Kidney tubule cell (primary cell): ENCODE measurements at places on chromosomes 6 and 20.

GRCh38 chr6:170575250-170575649 is 9.2 kb downstream of the PDCD2 start:
- no peak for DNase-seq

DNA sequence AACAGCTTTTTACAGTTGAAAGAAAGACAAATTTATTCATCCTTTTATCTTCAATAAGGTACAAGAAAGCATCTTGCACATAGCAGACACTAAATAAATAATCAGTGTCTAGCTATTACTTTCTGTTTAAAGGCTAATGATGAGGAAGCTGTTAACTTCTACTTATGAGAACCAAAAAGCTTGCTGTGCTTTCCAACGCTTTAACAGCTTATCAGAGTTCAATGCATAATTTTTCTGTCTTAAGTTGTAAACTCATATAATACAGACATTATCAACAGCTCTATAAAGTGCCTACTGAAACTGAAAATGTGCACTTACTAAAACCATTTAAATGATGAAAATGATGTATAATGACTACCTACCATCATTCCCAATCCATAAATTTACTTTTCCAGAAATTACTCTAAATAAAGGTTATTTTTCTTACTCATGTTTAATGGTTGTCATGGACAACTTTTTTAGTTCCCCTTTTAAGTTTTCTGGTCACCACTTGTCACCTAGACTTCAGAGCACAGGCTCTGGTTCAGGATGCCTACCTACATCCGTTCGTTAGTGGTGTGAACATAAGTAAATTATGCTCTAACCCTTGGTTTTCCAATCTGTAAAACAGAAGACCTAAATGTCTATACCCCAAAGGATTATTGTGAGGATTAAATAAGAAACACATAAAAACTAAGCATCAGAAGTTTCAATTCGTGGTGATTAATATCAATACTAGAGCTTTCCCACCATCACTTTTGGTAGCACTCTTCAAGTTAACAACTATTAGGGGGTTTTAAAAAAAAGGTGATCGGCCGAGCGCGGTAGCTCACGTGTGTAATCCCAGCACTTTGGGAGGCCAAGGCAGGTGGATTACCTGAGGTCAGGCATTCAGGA is 8.0 kb downstream of the PNISR start:
- DNase-seq, result no peak

- DNase-seq, result peak; percentile 61
Measured at GRCh38 chr6:156163311-156163710, 613.9 kb upstream of the ARID1B start.

- no peak for DNase-seq
Measured at GRCh38 chr6:142421285-142422117, 119.7 kb downstream of the ADGRG6 start.

DNA sequence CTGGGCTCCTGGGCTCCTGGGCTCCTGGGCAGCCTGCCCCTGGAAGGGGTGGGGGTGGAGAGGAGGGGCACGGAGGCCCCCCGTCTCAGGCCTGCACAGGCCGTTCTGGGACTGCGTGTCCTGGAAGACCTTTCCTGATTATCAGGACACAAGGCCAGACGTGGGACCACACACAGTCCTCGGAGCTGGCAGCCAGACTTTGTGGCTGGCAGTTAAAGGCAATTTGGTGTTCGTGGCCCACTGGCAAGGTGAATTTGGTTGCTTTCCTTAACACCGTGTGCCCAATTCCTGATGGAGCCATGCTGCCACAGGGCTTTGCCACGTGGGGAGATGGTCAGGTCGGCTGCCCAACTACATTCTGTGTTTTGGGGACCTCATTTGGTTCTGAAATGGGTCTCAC is 113.5 kb downstream of the SMOC2 start:
- DNase-seq, result no peak

DNA sequence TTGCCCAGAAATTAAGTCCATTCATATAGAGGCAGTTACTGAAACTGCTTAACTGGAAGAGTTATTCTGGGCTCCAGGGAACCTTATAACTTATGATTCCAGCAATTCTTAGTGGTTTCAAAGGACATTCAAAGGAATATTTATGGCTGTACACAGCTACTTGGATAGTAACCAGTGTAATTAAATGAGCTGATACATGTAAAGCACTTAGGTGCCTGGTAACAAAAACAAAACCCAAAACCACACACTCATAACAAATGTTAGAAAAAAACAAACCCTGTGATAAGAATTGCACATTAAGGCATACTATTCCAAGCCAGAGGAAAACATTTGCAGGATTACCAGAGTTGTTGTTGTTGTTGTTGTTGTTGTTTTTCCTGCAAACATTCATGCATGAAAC is 51.5 kb downstream of the STK4 start:
- DNase-seq, result no peak

DNA sequence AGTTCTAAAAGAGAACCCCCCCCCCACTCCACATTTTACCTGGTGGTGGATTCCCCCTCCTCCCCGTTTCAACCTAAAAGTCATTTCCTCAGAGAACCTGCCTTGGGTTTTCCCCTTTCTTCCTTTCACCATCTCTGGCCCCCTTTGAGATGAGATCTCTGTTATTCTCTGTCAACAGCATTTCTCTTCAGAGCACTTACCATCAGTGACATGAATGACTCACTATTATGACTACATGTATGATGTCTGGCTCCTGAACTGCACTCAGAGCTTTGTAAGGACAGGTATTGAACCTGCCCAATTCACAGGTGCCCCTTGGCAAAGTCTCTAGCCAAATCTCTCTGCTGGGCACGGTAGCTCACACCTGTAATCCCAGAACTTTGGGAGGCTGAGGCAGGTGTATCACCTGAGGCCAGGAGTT is 61.4 kb upstream of the JARID2 start:
- peak; percentile 17 for DNase-seq

DNA sequence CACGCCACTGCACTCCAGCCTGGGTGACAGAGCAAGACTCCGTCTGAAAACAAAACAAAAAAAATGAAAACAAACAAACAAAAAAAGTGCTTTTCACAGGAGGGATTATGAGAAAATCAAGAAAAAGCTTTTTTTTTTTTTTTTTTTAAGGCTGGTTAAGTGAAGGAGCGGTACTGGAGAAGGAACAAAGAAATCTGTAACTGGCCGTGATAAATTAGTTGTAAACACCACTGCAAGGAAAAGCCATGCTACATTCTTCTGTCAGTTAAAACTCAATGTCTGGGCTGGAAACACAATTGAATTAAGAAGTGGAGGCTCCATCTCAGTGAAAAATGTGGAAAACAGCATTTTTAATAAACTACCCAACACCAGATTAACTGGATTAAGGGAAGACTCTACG is 6.3 kb upstream of the GMPR start:
- DNase-seq, result no peak

DNA sequence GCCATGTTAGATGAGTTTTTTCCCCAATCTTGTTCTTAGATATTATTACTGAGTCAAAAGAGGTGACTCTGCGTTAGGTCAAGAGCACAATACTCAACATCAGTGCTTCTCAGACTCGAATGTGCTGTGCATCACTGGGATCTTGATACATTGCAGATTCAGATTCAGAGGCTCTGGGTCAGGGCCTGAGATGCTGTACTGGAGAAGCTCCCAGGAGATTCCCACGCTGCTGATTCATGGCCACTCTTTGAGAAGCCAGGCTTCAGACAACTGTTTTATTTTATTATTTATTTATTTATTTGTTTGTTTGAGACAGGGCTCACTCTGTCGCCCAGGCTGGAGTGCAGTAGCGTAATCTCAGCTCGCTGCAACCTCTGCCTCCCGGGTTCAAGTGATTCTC is 41.4 kb upstream of the ARID1B start:
- DNase-seq, result no peak

DNA sequence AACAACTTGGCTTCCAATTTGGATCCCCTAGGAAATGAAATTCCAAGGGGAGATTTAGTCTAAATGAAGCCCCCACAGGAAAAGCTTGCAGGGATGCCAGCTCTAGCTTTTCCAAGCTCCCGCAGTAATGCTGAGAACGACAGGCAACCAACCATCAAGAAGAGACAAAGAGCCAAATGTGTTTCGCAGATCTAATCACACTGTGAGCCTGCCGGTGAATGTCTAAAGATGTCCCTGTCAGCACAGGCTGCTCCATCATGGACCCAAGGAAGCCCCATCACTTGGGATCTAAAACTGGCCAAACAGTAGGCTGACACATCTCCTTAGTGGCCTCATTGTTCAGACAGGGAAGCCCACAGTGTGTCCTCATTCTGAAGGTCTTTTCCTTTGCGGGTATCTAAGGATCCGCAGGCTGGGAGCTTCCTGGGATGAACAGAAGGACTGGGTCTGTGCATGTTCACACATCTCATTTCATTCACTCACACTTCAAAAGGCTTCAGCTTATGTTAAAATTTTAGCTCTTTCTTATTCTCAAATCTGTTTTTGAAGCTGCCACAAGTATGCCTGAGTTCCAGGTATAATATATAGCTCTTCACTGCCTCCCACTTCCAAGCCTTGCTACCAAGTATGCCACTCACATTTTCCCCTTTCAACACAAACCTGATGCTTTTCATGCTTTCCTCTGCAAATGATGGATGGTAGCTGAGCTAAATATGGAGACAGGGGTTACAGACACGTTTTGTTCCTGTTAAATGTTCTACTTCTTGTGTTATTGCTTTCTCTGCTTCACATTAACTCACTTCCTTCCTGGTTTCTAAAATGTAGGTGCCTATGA is 229.8 kb downstream of the HIVEP2 start:
- no peak for DNase-seq

- DNase-seq, result no peak
Measured at GRCh38 chr6:3360727-3361045, 96.2 kb downstream of the SLC22A23 start.

DNA sequence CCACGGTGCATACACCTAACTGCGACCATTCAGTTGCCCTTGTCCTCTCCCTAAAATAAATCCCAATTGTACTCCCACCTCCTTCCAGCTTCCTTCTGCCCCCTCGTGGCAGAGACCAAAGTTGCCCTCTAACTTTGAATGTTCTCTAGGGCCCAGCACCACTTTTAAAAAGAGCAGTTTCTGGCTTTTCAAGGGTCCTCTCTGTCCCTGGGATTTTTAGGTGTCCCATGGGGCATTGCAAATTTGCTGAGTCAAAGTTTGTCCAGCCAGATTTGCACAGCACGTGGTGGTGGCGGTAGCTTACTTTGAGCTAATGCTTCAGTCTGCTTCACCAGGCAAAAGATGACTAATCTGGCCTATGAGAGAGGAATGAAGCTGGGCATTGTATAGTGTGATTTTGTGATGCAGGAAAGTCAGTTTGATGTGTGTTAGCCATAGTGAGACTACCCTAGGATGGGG is 100.2 kb downstream of the PERP start:
- DNase-seq, result peak; percentile 72

DNA sequence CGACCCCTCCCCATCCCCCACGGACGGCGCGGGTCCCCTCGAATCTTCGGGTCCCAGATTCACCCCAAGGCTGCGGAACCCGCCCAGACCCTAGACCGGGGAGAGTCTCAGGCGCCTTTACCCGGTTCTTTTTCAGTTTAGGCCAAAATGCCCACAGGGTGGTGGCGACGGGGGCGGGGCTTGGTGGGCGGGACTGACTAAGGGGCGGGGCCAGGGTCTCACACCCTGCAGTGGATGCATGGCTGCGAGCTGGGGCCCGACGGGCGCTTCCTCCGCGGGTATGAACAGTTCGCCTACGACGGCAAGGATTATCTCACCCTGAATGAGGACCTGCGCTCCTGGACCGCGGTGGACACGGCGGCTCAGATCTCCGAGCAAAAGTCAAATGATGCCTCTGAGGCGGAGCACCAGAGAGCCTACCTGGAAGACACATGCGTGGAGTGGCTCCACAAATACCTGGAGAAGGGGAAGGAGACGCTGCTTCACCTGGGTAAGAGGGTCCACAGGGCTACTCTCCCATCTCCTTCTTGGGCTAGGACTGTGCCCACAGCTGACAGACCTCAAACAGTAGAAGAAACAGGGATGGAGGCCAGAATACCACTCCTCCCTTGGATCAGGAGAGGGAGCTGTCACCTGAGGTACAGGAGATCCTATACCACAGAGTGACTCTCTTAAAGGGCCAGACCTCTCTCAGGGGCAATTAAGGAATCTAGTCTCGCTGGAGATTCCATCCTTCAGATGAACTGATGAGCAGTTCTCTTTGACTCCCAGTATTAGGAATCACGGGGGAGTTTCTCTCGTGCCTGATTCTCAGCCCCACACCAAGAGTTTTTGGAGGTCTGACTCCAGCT is 942 bp downstream of the HLA-E start:
- DNase-seq, result peak; percentile 60

GRCh38 chr6:108690326-108691049 is 129.8 kb downstream of the FOXO3 start:
- DNase-seq, result peak; percentile 44
